ENCODE measurements at places on chromosomes 6 and 20. TPM values are rescaled to one million over a fixed set of nuclear protein-coding genes. Genes with fewer than 3 reads are reported as not detected.

CGA gene
- total RNA-seq = not detected

TMEM170B gene
- total RNA-seq = 5.6 TPM

DNA sequence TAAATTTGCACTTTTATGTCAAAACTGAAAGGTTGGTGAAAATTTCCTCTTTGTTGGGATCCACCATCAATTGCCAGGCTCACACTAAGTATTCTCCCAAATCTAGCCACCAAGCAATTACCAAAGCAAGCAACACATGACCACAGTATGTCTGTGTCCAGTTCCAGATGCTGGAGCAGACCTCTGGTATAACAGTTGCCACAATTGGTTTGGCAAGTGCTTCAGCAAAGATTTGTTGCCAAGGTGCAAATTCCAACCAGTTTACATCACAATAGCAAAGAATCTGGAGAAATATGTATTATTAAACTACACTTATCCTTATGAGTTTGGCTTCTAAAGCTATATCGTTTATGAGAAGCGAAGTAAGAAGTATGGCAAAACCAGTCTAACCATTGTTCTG, 6.4 kb downstream of the GTF2H5 start:
- peak; percentile 50 for DNase-seq

DNA sequence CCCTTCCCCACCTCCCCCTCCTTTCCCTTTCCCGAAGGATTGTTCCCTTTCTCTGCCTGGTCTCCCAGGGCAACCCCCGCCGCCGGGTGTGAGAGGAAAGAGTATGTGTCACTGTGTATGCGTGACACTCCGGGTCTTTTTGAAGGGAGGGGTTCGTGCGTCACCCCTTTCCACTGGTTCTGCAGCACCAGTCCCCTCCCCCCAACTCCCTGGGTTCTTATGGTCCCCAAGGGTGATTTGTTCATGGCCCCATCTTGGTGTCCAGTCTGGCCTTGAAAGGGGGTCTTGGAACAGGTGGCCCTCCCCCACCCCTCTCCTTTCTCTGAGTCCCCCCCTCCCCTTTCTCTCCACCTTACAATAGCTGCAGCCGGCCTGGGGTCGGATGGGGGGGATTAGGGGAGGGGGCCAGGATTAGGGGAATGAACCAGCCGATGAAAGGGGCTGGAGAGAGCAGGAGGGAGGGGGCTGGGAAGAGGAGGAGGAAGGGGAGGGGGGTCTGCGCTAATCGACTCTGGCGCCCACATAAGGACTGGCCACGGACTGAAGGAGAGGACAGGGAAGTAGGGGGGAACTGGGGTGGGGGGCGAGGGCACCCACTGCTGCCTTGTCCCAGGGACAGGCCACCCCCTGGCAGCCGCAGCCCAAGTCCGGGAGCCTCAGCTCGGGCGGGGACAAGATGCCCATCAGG, 1.3 kb upstream of the RING1 start:
- DNase-seq = no peak

DNA sequence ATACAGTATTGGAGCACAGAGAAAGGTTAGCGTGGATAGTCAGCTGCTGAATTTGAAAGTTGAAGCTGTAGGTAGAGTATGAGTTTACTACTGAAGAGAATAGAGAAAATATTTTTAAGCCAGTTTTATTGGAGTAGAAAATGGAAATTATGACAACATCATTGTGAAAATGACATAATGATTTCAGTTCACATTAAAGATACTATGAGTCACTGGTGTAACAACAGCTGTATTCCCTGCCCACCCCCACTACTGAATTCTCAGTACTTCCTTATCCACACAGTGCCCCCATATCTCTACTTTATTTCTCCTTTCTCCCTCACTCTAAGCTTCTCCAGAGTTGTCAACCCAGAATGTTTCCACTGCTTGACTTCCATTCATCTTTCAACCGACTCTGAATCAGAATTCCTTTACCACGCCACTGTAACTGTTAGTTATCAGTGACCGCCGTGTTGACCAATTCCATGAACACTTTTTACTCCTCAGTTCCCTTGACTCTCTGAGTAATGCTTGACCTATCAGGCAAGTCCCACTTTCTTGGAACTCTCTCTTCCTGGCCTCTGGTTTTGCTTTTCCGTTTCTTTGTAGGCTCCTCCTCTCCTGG, 139.6 kb downstream of the AIG1 start:
- no peak for DNase-seq

- no peak for DNase-seq
These were observed 12.7 kb downstream of the HECA start for GRCh38 chr6:139147628-139148027.

- no peak for DNase-seq
These were observed 18.2 kb upstream of the SGK2 start for GRCh38 chr20:43540673-43541060.

- DNase-seq = no peak
These were observed 43.8 kb downstream of the ARFGEF2 start for GRCh38 chr20:48965189-48965910.

GRCh38 chr20:12270863-12271262, 353.2 kb downstream of the BTBD3 start:
- no peak for DNase-seq

DNA sequence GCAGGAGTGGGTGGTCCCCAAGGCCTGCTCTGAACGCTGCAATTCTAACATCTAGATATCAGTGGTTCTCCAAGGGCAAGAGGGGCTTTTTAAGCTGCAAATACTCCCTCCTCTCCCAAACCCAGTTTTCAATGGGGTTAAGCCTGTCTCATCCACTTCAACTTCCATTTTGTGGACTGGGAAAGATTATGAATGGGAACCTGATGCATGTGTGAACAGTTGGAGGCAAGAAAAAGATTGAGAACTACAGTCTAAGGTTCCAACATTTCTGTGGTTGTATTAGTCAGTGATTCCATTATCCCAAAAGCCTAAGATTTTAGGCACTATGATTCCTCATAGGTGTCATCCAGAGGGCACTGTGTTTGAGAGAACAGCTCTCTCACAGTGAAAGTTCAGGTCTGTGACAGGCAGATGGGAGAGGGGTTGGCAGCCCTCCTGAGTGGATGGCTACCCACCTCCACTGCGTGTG, 53.7 kb downstream of the HNF4A start:
- no peak for DNase-seq

DNA sequence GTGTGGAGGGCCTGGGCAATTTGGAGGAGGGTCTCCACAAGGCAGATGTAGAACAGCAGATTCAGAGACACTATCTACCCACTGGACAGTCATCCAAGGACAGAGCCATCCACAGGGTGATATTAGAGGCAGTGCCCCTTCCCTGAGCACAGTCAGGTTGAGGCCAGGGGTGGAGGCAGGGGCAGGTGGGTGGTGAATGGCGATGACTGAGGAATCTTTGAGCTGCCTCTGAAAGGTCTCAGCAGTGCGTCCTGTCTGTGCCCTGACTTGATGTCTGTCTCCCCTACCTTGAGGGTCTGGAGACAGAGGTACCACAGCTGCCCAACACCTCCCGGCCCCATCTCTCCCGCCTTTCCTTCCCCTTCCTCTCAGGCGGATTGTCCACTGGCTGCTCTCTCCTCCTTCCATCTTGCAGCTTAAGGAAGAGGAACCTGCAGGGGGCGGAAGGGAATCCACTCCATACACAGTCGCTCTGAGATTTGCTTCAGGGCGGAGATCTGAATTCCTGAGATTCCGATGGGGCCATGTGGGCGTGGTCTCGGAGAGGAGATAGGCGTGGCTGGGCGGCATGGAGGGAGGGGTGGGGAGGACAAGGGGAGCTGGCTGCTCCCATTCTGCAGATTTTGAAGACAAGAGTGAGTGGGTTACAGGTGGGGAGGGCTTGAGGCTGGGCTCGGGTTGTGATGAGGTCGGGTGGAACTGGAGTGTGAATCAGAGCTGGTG, 1.7 kb downstream of the MUCL3 start:
- DNase-seq = peak; percentile 29

DNA sequence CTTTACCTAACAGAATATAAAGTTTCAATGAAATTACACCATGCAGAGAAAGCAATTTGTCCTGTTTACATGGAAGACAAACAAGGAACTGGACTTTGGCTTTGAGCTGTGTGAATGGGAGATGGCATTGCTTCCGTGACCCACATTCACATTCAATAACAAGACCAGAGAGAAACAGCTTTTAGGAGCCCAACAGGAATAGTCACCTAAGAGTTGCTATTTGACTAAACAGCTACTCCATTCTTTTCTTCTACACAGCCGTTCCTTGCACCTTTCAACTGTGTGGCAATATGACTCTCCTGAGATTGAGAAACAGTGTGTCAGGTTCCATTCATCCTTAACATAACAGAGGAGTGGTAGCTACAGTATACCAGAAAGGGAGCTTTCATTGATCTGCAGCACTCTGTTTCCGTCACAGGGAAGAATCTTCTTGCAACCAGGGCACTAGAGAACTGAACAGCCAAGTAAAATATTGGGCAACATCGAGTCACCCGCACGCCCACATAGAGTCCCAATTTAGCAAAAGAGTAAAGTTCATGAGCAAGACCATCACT, 355.1 kb downstream of the HAO1 start:
- DNase-seq = no peak

- no peak for DNase-seq
These were observed 27.8 kb upstream of the CENPW start for GRCh38 chr6:126312013-126312665.

- no peak for DNase-seq
These were observed 22.1 kb downstream of the DUSP22 start for GRCh38 chr6:314377-314776.

GRCh38 chr6:103367212-103367611, 1492.5 kb downstream of the HACE1 start:
- DNase-seq = no peak

HLA-DRB5 gene
- total RNA-seq = not detected

GRCh38 chr6:41065550-41066026, 6.6 kb downstream of the OARD1 start:
- DNase-seq = no peak

DNA sequence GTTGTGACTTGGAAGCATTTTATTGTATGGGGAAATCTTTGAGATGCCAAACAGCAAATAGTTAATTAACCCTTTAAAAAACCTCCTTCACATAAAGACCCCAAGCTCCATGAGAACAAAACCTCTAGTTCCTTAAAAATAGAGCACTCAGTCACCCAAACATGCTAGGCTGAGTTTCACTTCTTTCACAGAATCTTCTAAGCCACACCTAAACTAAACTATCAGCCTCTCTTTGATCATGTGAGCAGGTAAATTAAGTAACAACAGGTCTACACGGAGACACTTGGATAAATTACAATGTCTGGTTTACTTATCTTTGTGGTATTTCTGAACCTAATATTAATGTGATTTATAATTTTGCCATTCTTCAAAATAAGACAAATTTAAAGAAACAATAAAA, 205.2 kb upstream of the MARCKS start:
- no peak for DNase-seq

- no peak for DNase-seq
These were observed 470.2 kb downstream of the ADGRB3 start for GRCh38 chr6:69105288-69105687.

- DNase-seq = no peak
These were observed 34.6 kb upstream of the NKX2-2 start for GRCh38 chr20:21548390-21549035.

GRCh38 chr20:44537993-44538392, 16.1 kb upstream of the SERINC3 start:
- DNase-seq = no peak

DNA sequence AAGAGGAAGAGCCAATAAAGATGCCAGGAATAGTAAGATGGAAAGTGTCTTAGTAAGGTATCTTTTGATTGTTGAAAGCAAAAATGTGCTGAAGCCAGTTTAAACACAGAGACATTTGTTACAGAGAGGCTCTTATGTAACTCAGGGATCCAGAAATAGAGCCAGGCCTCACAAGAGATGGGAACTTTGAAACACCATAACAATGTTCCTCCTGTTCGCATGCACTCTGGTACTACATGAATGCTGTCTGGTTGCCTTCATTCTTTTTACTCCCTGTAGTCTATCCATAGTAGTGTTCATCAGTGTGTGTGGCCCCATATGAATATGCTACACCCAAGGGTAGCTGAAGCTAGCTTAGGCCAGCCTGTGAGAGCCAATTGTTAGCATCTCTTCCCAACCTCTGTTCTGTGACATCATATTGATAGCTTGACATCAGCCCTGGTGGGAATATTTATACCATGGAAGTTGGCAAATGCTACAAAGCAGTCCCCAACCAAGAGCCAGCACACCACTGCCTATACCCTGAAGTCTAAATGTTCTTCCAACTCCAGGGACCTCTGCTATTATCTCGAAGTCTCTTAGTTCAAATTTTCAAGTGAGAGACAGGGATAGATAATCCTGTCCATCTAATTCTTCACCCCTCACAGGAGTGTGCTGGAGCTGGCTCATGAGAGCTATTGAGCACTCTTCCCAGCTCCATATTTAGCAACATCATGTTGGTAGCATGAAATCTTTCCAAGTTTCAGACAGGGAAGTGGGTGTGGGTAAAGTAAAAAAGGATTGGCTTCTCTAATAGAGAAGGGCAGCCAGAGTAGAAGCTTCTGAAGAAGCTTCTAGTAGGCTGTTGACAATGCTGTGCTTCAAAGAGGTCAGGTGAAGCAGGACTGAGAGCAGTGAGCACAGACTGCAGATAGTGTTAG, 7.0 kb downstream of the NDUFAF5 start:
- no peak for DNase-seq

DNA sequence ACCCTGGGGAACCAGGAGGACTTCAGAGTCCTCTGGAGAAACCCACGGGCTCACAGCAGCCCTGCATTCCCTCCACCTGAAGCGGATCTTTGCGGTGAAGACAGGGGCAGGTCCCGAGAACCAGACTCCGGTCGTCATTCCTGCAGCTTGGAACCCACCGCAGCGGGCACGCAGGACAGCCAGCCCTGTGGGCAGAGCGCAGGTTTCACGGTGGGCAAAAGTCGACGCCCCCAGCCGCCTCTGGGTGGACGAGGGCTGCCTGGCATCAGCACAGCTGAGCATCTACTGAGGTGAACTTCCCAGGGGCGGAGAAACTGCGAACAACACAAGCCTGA, 118.3 kb downstream of the PSMB1 start:
- DNase-seq = no peak

HSPA12B gene
- 7.9 TPM for total RNA-seq

SLC17A3 gene
- not detected for total RNA-seq

- DNase-seq = no peak
These were observed 104.9 kb upstream of the IYD start for GRCh38 chr6:150263765-150264404.

- no peak for DNase-seq
These were observed 8.3 kb upstream of the AVP start for GRCh38 chr20:3092611-3093379.

PTGIS gene
- 1.8 TPM for total RNA-seq

DNA sequence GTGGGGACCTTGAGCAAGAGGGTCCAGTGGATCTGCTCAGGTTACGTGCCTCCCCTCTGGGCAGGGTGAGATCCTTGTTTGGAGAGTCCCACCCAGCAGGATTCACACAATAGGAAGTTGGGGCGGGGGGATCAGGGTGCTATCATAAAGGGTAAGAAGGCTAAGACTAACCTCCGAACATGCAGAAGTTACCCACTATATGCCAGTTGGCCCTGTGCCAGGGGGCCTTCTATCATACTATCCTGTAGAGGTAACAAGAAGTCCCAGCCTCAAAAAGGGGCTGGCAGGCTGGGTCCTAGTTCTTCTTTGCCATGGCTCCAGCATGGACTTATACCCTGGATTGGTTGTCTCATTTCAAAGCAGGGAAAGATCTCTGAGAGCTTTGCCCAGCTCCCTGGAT, 94.1 kb downstream of the CDH26 start:
- no peak for DNase-seq

GRCh38 chr6:31465185-31465536, 32.8 kb upstream of the MICB start:
- DNase-seq = no peak

TREML2 gene
- total RNA-seq = not detected

- no peak for DNase-seq
These were observed 27.7 kb upstream of the GTF3C6 start for GRCh38 chr6:110930781-110931180.

BMP6 gene
- 281 TPM for total RNA-seq
